Activated B cell treated with CpG ODN at 0.5 μM for 24 hours (primary cell): ENCODE measurements at places on chromosomes 2 and 18.
A peak's percentile ranks its signal among the peaks of the same experiment; 100 is the strongest.

GRCh38 chr2:74333175-74333574, 10.0 kb downstream of the SLC4A5 start:
- DNase-seq = no peak

DNA sequence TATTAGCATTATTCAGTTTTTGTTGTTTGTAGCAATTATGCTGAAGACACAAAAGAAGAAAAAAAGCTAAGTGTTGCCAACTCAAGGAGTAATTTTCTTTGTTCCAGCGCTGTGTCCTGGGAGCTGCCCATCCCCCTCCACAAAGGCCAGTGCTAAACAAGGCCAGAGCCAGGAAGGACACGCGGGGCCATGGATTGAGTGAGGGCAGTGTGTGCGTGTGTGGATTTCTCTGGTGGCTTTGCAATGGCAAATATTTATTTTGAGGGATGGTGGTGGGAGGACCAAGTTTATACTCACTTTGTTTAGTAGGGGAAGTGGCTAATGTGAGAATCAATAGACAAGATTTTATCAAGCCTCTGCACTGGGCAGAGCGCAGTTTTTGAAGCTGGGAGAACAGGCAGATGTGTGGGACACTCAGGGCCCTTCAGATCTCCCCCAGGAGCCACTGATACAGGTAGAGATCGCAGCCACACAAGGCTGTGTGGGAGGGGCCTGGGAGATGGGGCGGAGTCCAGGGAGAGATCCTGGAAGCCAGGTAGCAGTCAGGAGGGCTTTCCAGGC, 11.4 kb downstream of the AGAP1 start:
- no peak for DNase-seq

- no peak for DNase-seq
These were observed 31.7 kb upstream of the CYBRD1 start for GRCh38 chr2:171490577-171490976.

DNA sequence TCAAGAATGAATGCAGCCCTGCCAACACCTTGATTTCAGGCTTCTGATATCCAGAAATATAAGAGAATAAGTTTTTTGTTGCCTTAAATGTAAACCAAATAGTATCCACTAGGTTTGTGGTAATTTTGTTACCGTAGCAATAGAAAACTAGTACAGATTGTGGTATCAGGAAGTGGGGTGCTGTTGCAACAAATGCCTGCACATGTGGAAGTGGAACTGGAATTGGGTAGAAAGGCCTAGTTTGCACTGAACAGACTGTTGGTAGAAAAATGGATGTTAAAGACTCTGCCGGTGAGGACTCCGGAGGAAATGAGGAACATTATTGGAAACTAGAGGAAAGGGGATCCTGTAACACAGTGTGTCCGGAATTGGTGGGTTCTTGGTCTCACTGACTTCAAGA, 145.8 kb upstream of the MGAT5 start:
- DNase-seq = no peak

DNA sequence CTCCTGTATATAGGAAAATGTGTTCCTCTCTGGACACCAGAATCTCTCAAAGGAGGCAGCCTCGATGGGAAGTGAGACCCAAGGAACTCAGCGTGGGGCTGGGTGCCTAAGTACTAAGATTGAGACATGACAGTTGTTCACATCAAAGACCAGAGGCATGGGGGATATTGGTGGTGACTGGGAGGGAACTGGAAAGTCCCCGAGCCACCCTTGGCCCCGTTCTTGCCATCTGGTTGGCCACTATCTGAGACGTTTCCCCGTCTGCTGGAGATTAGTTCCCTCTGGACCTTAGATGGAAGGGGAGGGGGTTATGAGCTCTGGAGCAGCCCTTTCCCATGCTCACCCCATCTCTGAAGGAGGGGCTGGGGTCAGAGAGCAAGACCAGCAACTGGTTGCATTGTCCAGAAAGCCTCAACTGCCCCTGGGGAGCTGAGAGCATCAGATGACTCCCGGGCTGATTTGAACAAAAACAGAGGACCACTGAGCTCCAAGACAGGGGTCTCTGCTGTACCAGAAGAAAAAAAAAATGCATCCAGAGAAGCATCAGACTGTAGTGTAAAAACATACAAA, 11.8 kb downstream of the FBLN7 start:
- no peak for DNase-seq

- no peak for DNase-seq
These were observed 1610.4 kb upstream of the ZEB2 start for GRCh38 chr2:146130290-146130689.

GRCh38 chr2:61074100-61074499, 8.4 kb downstream of the SANBR start:
- DNase-seq = no peak

DNA sequence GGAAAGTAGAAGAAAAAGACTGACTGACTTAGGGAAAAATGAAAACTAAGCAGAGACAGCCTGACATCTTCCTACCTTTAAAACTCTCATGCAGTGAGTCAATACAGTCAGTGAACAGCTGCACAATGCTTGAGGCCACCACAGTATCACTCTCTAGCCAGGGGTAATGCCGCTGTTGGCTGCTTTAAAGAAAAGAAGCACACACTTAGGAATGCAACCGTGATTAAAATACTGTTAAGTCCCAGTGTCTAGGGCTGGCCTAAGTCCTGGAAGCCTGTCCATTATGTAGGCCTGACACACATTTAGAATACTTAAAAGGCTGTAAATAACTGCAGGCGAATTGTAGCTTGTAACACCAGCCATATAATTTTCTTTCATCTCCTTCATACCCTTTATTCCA, 50.7 kb downstream of the SIGLEC15 start:
- no peak for DNase-seq

DNA sequence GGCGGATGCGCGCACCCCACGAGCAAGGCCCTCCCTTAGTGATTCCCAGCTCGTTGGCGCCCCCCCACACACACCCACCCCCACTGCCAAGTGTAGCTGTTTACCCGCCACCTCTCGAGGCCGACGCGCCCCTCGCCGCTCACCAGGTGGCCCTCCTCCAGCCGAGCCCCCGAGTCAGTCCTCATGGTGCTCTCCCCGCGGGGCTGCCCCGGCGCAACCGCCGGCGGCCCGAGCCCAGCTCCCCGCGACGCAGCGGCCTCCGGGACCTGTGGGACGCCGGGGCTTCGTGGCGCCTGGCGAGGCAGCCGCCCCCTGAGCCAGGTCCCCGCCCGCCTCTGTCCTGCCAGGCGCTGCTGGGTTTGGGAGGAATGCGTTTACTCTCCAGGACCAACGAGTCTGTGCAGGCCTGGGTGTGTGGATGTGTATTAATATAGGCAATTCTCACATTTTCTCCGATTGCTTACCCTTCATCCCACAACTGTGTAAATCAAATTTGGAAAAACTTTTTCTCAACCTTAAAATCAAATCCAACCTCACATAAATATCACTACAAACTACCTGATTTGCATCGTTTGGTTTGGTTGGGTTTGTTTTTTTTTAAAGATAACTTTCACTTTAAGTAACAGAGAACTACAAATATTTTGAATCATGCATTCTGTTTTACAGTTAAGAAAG, at the start of gene TMEM237:
Gene TMEM237 (minus strand): TSS at position 288 of the 675 bp plus-strand sequence. CDS start 103 bp downstream, at position 185.
- no peak for DNase-seq

GRCh38 chr18:9586814-9587213, 27.5 kb downstream of the PPP4R1 start:
- DNase-seq = no peak

DNA sequence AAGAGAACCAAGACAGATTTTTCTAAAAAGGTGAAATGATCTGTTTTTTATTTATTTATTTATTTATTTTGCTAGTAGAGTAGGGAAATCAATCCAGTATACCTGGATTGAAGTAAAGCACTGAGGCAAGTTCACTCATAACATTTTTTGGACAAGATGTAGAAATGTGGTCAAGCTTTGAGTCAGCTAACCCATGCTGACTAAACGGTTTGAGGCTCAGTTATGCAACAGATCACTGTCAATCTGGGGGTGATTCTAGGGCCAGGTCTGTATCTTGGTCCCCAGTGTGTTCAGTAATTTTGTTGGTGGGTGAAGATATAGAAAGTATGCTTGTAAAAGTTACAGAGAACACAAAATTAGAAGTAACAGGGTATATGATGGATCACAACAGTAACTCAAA, 60.2 kb downstream of the RMDN2 start:
- DNase-seq = no peak

DNA sequence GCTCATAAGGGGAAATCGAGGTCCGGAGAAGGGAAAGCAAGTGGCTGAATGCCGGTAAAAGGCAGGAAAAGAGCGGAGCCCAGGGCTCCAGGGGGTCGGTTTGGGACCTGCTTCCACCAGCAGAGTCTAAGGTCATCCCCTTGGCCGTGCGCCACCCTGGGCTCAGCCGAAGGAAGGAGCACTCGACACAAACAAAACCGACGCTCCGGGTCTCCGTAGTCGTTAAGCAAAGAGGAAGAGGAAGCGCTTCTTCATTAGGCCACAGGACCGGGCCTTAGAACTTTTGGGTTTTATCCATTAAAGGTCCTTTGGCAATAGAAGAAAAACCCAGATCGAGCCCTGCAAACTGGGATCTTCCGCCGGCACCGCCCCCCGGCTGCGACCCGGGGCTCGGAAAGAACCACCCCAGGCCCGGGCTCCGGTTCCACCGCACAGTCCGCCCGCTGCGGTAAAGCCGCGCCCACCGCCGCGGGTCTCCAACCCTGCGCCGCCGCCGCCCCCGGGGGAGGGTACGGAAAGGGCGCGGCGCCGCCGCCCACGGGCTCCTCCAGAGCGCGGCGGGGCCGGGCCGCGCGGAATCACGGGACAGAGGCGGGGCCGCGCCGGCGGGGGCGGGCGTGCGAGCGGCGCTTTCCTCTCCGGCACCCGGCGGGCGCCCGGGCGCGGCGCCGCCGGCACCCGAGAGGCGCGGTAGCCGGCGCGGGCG, at the start of gene TTL:
Gene TTL (plus strand): TSS at position 629 of the 706 bp plus-strand sequence. CDS start 189 bp downstream, outside the sequence.
- DNase-seq = peak; percentile 85

DNA sequence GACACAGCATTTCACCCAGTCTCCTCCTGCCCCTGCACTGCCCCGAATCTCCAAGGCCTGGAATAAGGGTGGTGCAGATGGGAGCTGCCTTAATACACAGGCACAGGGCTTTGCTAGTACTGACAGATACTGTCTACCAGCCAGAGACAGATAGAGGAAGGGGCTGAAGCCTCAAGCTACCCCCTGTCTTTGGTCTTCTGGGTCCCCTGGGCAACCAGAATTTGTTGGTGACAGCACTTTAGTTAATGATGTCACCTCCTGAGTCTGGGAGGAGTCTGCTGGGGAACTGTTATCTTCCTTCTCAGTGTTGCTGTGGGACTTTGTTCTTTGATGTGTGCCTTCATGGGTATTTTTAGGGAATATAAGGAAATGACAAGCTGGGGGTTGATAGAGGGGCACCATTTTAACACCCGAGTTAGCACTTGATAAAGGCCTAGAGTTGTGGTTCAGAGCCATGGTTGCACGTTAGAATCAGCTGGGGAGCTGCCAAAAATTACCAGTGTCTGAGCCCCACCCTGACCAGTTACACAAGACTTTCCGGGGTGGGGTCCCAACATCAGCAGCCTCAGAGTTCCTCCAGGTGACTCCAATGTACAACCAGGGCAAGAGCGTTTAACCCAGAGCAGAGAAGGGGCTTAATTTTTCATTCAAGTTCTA, 136.8 kb downstream of the SMAD7 start:
- DNase-seq = peak; percentile 11

DNA sequence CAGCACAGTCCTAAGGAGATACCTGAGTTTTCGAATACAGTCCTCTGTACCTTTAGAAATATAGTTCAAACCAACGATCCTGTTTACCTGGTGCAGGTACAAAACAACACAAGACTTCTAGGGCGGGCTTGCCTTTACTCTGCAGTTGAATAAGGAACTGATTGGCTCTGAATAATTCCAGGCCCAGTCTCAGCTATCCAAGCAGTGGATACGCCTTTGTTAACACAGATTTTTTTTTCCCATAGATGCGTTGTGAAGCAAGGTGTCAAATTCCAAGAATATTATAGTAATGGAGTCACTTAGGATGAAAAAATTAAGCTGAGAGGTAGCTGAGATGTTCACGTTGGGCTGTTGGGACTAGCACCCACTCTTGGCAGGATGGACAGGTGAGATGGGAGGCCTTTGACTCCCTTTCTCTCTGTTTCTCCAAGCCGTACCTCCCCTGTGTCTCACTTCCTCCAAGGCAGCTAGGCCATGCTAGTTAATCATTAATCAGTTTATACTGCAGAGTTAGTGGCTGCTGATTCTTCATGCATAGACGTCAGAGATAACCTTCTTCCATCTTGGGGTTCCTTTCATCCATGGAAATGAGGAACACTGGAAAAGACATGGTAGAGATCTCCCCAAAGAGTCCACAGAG, 380.8 kb upstream of the ACVR2A start:
- DNase-seq = no peak

DNA sequence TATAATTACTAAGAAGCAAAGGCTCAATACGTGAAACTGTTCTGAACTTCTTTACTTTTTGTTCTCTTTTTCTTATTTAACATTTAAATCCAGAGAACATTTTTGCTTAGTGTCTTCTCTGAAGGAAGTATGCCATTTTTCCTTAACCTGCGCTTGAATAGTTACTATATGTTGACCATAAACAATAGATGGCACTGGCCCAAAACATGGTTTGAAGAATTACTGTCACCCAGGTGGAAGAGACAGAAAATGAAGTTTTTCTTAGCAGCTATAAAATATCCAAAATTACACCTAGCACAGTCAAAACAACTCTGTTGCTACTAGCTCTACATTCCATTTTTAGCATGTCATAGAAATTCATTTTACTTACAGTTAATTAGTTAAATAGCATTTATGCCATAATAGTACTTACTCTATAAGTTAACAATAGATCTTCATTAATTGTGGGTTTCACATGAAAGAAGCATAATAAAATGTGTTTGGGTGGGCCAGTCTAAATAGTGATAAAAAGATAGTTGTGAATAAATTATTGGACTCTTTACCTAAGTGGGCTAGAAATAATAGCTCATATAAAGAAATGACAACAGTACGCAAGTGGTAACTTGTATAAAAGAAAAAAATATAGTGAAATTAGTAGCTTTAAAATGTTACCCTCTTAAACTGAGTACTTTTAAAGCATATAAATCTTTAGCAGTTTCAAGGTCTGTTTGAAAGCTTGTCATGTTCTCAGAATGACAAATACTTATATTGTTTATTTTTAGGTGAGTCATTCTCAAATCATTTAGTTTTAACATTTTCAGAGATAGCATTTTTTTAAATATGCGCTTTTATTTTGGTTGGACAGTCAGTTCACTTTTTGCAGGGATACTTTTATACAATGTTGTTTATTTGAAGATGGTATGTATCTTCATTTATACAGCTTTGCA, 3.7 kb downstream of the ETAA1 start:
- DNase-seq = no peak

GRCh38 chr2:177430411-177430810, 37.8 kb downstream of the AGPS start:
- DNase-seq = no peak
